ENCODE measurements at places on chromosomes 7 and 10. TPM values are rescaled to one million over a fixed set of nuclear protein-coding genes. Genes with fewer than 3 reads are reported as not detected.

DNA sequence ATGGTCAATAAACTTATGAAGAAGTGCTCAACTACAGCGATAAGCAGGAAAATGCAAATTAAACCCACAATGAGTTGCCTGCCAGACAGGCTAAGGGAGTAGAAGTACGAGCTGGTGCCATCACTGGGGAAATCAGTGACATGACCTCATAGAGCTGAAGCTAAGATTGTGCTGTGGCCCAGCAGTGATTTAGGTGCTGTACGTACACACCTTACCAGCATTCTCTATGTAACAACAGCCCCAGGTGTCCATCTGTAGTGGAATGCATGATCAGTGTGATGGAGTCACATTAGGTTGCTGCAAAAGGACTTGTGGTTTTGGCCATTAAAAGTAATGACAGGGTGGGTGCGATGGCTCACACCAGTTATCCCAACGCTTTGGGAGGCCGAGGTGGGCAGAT lies 5.7 kb upstream of the TECPR1 start:
- no peak for DNase-seq

DNA sequence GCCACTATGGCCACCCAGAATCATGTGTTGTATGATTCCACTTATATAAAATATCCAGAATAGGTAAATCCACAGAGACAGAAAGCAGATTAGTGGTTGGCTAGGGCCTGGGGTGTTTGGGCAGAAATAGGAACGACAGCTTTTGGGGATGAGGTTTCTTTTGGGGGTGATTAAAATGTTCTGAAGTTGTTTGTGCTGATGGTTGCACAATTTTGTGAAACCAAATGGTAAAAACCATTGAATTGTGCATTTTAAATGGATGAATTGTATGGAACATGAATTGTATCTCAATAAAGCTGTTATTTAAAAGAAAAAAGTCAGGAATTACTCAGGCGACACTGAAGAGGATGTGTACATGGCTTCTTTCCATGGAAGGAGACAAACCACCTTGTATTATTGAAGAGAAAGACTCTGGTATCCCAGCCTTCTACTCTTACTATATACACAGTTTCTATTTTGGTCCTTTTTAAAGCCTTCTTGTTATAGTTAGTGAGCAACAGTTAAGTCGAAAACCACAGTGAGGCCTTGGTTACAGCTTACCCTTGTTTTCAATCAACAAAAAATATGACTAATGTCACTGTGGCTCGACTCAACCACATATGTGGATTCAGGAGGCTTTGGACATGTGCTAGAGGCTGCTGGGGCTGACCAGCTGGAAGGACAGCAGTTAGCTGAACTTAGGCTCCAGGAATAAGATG lies 57.1 kb upstream of the KMT2E start:
- DNase-seq: peak; percentile 90

DNA sequence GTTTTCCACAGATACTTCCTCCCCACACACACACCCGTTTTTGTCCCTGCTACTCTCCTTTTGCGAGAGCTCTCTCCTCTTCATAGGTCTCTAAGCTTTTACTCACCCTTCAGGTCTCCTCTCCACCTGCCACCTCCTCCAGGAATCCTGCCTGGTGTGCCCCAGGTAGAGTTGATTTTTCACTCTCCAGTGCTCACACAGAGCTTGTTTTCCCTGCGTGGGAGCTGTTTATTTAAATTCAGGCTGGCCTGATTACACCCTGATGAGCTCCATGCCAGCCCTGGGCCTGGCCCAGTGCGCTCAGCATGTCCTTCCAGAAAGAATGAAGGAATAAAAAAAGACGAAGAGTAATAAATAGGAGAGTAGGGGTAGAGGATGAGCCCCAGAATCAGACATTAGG lies 7.5 kb upstream of the CLDN4 start:
- DNase-seq: no peak

The COL26A1 gene
- 0.21 TPM for total RNA-seq

The PRLHR gene
- total RNA-seq: not detected

The DGKI gene
- total RNA-seq: 3.5 TPM

The OGDHL gene
- 1.7 TPM for total RNA-seq

Measured in kidney epithelial cell (primary cell).